GM13977 (cell line): ENCODE measurements at places on chromosomes 11 and 22.
A peak's percentile ranks its signal among the peaks of the same experiment; 100 is the strongest.

DNA sequence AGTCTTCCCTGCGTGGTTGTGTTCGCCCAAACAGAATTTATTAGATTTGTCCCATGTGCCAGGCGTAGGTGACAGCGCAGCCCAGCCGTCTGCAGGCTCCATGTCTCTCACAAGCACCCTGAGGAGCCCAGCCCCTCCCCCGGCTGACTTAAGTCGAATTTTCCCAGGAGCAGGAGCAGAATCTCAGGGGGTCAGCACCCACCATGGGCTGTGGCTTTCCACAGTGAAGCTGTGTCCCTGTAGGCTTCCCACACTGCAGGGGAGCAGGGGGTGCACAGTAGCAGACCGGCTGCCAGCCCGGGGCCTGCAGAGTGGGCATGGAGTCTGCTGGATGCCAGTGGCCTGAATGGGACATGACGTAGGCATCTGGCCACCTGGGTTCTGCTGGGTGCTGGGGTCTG lies 16.0 kb downstream of the PARVG start:
- DNase-seq: no peak

DNA sequence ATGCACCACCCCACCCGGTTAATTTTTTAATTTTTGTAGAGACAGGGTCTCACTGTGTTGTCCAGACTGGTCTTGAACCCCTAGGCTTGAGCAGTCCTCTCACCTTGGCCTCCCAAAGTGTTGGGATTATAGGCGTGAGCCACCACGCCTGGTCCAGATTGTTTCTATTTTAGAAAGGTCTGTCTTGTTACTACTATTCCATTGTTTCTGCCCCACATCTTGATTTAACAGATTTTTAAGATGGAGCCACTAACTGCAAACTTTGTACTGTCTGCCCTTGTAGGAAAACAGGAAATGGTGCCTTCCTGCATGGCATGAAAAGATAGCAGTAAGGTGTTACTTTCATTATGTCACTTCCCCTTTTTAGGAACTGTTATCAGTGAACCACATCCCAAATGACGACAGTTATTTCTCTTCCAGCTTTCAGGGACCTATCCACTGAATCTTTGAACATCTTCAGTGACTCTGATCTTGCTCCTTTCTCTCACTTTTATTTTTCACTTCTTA lies 23.2 kb downstream of the TAF1D start:
- DNase-seq: peak; percentile 18

DNA sequence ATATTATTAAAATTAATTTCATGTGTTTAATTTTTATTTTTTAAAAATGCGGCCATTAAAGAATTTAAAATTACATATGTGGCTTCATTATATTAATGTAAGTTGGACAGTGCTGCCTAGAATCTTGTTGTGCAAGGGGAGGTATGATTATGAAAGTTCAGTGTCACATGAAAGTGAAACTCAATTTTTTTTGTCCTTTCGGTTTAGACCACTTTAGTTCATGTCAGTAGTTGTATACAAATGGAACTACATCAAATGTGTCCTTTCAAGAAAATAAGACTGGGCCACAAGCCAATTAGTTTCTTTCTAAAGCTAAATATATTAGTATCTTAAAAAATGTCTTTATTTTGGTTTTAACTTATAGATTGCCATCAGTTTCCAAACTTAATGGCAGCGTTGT lies 35.7 kb downstream of the TBCEL start:
- DNase-seq: peak; percentile 29

DNA sequence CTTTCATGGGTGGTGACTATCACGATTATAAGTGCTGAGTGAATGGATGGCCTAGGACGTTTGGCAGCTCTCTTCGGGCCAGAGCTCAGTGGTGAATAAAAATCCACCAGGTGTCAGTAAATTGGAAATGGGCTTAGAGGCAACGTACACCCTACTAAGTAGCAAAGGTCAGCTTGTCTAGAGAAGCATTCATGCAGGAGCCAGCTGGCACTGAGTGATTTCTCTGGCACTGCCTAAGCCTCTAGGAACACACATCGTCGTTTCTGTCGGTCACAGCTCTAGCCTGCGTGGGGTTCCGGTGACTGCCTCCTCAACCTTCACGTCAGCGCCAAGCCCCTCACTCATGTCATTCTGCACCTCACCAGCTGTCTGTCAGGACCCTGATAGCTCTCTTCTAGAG lies 192.4 kb upstream of the NTM start:
- no peak for DNase-seq

DNA sequence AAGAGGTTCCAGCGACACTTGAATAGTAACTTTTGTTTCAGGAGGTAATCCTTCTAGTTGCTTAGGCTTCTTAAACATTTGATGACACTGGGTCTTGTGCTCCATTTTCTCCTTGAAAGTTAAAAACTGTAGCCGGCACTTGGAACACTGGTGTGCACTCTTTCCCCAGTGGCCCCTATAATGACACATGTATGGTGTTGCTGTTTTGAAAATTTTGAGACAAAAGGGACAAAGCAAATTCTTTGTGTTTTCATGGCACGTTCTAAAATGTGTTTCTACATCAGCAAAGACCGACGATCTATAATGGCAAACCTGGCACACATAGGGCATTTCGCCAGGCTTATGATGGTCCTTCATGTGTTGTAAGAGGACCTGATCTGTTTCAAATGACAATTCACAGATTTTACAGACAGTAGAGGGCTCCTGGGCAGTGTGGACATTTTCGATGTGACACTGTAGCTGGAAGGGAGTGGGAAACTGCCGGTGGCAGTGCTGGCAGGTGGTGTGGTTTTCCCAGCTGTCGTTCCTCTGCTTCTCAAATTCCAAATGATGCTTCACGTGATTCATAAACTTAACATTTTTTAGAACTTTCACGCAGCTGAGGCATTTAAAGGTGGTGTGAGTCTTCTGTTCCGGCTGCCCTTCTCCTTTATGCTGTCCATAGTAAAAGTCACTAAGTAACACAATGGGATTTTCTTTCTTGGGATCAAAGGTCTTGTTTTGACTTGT lies 20.5 kb downstream of the ZNF280B start:
- no peak for DNase-seq

GRCh38 chr22:42283278-42284201 lies 13.1 kb upstream of the TCF20 start:
- no peak for DNase-seq

- DNase-seq: no peak
Observed at GRCh38 chr11:49303080-49303479, 94.7 kb upstream of the FOLH1 start.

DNA sequence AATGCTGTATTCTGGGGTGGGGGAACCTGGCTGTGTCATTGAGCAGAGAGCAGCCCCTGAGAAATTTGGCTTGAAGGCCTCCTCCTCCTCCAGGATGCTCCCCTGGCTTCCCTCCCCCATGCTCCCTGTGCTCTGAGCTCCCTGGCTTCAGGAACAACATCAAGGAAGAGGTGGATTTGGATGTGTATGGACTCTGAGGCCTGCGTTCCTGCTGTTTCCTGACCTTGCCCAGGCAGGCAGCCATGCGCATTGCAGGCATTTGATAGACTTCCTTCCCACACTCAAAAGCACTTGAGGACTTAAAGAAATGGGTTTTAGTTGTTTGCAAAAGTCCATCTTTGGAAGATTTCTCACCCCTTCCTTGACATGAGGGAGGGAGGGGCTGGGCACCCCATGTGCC lies 1317.1 kb downstream of the BRD1 start:
- no peak for DNase-seq

DNA sequence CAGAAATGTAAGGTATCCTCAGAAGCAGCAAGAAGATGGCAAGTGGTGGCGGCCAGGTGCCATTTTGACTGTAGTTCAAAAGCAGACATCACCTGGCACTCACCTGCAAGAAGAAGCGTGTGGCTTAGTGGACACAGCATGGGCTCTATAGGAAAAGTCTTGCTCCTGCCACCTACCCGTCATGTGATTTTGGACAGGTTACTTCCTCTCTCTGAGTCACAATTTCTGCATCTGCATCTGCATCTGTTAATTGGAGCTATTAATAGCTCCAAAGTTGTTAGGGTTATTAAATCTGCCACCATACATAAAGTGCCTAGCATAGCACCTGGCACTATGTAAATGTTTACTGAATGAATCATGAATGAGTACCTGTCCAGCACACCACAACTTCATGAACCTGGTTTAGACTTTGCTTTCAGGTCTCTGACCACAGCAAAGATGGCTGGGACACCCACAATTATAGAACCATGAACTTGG lies 16.8 kb downstream of the RAB30 start:
- DNase-seq: no peak

- no peak for DNase-seq
Observed at GRCh38 chr11:70761094-70761907, 363.0 kb downstream of the CTTN start.

- no peak for DNase-seq
Observed at GRCh38 chr22:44111562-44112155, 69.1 kb upstream of the PARVG start.

GRCh38 chr22:23031381-23031780 lies 38.9 kb upstream of the GNAZ start:
- DNase-seq: no peak

- DNase-seq: no peak
Observed at GRCh38 chr22:19168088-19168890, 10.2 kb downstream of the SLC25A1 start.

DNA sequence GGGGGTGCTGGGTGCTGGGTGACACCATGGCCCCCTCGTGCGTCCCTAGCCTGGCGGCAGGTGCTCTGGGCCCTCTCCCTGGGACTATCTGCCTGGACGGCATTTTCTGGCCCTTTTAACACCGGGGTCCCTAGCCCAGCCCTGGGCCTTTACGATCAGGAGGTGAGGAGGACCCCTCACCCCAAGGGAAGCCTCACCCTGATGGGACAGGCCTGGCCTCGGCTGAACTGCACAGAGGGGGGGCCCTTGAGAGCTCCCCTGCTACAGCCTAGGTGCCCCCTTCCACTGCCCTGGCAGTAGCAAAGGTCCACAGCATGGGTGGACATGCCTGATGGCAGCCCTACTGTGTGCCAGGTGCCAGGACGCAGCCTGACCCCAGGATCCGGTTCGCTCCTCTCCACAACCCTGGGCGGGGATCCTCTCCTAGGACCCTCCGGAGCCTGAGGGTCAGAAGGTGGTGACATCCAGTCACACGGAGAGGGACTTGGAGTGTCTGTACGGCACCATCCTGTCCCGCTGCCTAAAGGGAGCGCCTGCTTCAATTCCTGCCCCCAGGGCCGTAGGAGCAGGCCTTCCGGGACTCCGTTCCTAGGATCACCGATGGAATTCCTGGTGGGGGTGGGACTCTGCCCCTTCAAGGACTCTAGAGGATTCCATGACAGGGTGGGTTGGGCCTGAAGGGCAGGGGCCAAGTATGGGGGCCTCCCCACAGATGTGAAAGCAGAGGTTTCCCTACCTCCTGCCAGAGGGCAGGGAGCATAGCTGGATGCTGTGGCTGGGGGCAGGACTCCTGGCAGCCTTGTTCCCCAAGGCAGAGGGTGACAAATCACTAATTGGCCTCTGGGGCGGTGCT lies 33.0 kb upstream of the TH start:
- DNase-seq: no peak

GRCh38 chr22:38727530-38728451 lies 22.0 kb downstream of the GTPBP1 start:
- DNase-seq: no peak

DNA sequence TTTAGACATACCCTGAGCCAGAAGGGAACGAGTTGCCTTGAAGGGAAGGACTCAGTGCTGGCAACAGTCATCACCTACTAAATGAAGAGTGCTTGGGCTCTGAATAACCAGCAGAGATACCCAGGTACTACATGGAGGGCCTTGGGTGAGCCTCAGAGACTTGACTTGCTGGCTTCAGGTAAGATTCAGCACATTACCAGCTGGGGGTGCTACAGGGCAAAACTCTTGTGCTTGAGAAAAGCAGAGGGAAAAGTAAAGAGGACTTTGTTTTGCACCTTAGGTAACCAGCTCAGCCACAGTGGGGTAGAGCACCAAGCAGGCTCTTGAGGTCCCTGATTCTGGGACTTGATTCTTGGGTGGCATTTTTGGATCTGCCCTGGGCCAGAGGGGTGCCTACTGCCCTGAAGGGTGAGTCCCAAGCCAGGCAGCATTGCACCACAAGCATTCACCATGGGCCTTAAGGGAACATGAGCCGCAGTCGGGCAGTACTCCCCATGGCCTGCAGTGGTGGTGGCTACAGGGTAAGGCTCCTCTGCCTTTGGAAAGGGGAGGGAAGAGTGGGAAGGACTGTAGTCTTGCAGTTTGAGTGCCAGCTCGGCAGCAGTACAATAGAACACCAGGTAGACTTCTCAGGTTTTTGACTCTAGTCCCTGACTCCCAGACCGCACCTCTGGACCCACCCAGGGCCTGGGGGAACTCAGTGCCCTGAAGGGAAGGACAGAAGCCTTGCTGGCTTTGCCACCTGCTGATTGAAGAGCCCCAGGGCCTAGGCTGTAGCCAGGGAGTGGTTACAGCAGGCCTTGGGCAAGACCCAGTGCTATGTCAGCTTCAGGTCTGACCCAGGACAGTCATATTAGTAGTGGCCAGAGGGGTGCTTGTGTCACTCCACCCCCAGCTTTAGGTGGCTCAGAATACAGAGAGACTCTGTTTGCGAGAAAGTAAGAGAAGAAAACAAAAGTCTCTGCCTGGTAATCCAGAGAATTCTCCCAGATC lies 22.7 kb upstream of the PLEKHA7 start:
- no peak for DNase-seq
